Endothelial cell of umbilical vein (primary cell): ENCODE measurements at places on chromosomes 6 and 20. TPM values are rescaled to one million over a fixed set of nuclear protein-coding genes. Genes with fewer than 3 reads are reported as not detected.

The OR2J3 gene
- not detected in 2 replicates for total RNA-seq

The RAET1E gene
- total RNA-seq = not detected in 2 replicates

The KCNQ5 gene
- total RNA-seq = 0.22 TPM in 1 of 2 replicates, not detected in the other

The FRMD1 gene
- not detected in 2 replicates for total RNA-seq

The SLC4A11 gene
- total RNA-seq = 10.2 and 15.5 TPM in 2 replicates

The KHDC3L gene
- not detected in 2 replicates for total RNA-seq

The ZNF184 gene
- 5.4 and 6.5 TPM in 2 replicates for total RNA-seq

The CYP21A2 gene
- 0.22 and 0.32 TPM in 2 replicates for total RNA-seq

The PGC gene
- not detected in 2 replicates for total RNA-seq

The BPIFB4 gene
- total RNA-seq = not detected in 2 replicates

The WFDC10B gene
- total RNA-seq = not detected in 2 replicates

The SLC22A7 gene
- not detected in 2 replicates for total RNA-seq

The ALDH5A1 gene
- 1.1 and 1.8 TPM in 2 replicates for total RNA-seq

The LCA5 gene
- 4.2 and 4.9 TPM in 2 replicates for total RNA-seq

The CRIP3 gene
- not detected in 2 replicates for total RNA-seq

The RRBP1 gene
- total RNA-seq = 201 and 236 TPM in 2 replicates

The ZBP1 gene
- total RNA-seq = not detected in 2 replicates

The ZNF334 gene
- 0.30 and 1.6 TPM in 2 replicates for total RNA-seq

The OOEP gene
- not detected in 2 replicates for total RNA-seq

The CST2 gene
- not detected in 2 replicates for total RNA-seq

The COL21A1 gene
- total RNA-seq = 1.4 TPM in 2 replicates

The MUC21 gene
- total RNA-seq = not detected in 2 replicates

The PRR18 gene
- total RNA-seq = not detected in 2 replicates
